Activated CD8-positive, alpha-beta memory T cell treated with anti-CD3 and anti-CD28 coated beads for 48 hours (primary cell): ENCODE measurements at places on chromosomes 5 and 9.

GRCh38 chr9:72661401-72662135 lies 140.2 kb downstream of the TMC1 start:
- no peak for DNase-seq

- no peak for DNase-seq
Measured at GRCh38 chr9:79574781-79575180, 3.0 kb downstream of the TLE4 start.

DNA sequence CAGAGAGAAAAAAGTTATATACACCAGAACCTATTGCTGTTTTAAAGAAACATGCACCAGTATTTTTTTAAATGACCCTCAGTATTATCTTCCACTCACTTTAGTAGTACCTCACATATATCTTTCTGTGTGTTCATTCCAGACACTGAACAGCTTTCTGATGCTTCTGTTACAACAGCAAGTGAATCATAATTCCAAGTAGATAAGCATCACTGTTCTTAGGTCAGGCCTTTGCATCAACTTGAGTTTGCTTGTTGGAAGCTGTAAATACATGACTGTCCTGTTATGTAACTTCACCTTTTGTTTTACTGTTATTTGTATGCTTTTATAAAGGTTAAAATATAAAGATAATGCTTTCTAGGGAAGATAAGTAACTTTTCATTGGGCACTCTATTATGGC lies 184.4 kb downstream of the ISL1 start:
- DNase-seq: no peak

DNA sequence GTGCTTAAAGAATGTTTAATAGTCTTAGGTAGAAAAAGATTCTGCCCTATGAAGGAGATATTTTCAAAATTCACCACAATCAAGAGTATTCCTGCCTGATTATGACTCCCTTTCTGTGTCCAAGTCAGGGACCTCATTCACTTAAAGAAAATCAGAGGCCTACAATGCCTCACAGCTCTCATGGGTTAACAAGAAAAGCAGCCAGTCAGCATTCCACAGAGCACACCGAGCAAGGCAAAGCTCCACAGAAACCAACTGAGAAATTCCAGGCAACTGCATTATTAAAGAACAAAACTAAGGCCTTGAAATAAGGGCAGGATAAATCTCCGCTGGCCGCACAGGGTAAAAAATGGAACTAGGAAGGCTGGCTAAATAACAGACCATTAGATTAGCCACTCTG lies 161.1 kb downstream of the TARS1 start:
- no peak for DNase-seq

GRCh38 chr9:110847671-110848070 lies 179.1 kb downstream of the MUSK start:
- DNase-seq: no peak

GRCh38 chr5:169024421-169024820 lies 276.5 kb downstream of the SLIT3 start:
- DNase-seq: no peak

DNA sequence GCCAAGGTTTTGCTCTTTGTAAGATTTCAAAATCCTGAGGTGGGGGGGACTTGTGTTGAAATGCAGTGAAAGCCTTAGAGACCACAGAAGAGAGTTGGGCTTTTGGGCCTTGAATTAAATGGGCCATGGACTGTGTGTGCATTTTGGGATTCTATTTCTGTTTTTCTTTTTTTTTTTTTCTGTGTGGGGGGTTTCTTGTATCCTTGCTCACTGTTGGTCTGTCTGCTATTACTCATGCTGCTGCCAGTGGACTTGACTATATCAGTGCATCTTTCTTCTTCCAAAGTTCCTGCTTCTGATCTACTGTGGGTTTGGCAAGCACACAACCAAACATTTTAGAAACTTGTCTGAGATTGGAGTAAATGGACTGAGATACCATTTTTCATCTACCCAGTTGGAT lies 344.9 kb downstream of the ARL15 start:
- no peak for DNase-seq

GRCh38 chr5:181119105-181119504 lies 11.9 kb downstream of the OR2V1 start:
- DNase-seq: no peak

DNA sequence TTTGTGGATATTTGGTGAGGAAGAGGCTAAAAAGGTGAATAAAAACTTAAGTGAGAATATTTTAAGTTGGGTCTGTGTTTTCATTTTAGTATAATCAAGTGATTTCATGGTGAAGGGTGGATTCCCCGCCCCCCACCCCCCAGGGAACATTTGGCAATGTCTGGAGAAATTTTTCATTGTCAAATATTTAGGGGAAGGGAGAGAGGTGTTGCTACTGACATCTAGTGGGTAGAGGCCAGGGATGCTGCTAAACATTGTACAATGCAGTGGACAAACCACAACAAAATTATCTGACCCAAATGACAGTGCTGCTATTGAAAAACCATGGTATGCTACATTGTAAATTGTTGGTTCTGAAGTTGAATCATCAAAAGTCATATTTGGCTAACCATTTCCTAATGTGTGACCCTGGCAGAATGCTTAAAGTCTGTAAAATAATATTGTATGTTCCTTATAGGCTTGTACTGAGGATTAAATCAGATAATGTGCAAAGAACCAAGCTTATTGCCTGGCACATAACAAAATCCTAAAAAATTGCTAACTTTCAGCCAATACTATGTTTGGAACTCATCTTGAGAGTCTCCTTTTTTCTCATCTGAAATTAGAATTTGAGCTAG lies 5.6 kb downstream of the C5orf24 start:
- no peak for DNase-seq

GRCh38 chr5:120174089-120174488 lies 290.0 kb upstream of the PRR16 start:
- DNase-seq: no peak
